Frontal cortex (tissue), 4 donors: ENCODE measurements at places on chromosomes 6 and 20.

DNA sequence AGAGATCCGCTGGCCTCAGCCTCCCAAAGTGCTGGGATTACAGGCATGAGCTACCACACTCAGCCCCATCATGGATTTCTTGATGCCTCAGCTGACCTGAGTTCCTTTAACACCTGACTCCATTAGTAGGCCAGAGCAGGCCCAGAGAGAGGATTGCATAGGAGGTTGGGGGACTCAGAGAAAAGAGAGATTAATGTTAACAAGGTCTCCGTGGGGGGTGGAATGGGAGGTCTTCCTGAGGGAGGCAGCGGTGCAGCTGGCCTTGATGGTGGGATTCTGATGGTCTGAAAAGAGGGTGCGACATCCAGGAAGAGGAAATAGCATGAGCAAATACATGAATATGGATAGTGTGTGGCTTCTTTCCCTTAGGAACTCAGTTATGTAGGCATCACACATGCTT lies 9.9 kb downstream of the SGK2 start:
- DNase-seq, result no peak

GRCh38 chr6:43301081-43301870 lies 3.2 kb downstream of the SLC22A7 start:
- no peak for DNase-seq

DNA sequence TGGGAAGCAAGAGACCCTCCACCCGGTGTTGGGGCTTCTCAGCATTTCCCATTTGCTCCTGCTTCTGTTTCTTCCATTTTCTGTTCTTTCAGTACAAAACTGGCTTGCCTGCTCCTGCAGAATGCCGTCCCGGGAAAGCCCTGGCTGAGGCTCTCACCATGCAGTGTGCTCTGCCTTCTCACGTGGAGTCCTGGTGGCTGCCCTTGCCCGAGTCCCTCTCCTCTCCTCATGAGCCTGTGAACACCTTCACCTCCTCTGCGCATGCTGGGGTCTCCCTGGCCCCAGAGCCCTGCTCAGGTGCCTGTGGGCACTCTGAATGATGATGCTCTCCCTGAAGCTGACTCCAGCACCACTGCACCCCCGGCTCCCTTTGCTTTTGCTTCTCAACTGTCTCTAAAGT lies 752.0 kb downstream of the QKI start:
- DNase-seq, result no peak

DNA sequence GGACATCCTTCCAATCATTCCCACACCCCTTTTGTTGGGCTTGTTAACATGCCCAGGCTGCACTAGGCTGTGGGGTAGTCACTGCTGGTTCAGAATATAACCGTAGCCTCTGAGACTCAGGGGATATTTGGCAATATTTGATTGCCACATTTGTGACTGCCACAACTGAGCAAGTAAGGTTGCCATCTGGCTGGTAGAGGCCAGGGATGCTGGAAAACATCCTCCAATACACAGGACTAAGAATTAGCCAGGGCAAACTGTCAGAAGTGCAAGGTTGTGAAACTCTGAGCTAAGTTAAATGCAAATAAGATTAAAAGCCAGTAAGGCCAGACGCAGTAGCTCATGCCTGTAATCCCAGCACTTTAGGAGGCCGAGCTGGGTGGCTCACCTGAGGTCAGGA lies 112.0 kb downstream of the ZMYND8 start:
- DNase-seq, result no peak

DNA sequence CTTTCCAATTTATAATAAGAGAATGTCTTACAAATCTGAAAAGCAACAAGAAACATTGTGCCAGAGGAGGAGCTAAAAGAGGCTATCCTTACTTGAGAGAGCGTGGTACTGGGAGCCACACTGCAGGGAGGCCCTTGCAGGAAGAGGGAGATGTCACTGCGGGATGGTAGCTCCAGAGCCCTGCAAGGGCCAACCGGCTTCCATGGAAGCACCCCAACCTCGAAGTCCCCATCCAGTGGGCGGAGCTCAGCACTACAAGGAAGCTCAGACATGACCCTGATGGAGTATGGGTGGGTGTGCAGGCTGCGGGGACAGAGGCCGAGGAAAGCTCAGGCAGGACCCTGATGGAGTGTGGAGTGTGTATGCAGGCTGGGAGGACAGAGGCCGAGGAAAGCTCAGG lies 57.8 kb upstream of the RPS6KA2 start:
- DNase-seq, result no peak

GRCh38 chr20:50353289-50353961 lies 156.8 kb upstream of the PTPN1 start:
- DNase-seq, result no peak

GRCh38 chr6:13813026-13813425 lies 1.3 kb downstream of the MCUR1 start:
- DNase-seq, result no peak

DNA sequence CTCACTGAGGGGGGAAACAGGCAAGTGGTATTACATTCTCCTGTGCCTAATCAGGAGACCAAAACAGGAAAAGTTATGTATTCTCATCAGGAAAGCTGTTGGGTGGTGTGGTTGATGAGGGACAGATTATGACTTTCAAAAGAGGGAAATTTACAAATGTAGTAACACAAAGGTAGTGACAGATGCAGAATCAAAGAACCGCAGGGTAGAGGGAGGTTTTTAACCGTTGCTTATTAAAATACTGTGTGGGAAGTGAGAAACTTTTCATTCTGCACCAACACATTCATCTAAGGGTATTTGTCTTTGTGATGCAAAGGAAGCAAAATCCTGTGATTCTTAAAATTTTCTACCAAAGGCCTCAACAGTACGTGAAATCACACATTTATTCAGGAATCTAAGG lies 288.2 kb upstream of the MAN1A1 start:
- no peak for DNase-seq

GRCh38 chr6:134373282-134373922 lies 55.5 kb upstream of the SGK1 start:
- DNase-seq, result no peak

- DNase-seq, result no peak
Observed at GRCh38 chr20:64111841-64112641, 4.7 kb upstream of the NPBWR2 start.

GRCh38 chr6:76435174-76435573 lies 362.7 kb upstream of the IMPG1 start:
- no peak for DNase-seq

GRCh38 chr6:148999501-148999900 lies 252.7 kb downstream of the UST start:
- DNase-seq, result no peak

DNA sequence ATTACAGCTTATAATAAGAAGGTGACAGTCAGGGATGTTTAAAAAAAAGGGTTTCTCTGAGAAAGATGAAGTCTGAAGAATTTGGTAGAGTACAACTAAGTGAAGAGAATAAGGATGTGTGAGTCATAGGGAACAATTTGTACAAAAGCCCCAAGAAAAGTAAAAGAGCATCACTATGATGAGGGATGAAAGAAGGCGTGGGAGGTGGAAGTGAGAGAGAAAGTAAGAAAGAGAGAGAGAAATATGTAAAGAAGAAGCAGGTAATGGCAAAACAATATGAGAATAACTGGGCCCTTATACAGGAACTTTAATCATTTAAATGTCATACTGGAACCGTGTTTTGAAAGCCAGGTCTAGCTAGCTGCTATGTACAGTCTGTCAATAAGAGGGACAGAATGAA lies 179.4 kb downstream of the ASCC3 start:
- DNase-seq, result no peak

DNA sequence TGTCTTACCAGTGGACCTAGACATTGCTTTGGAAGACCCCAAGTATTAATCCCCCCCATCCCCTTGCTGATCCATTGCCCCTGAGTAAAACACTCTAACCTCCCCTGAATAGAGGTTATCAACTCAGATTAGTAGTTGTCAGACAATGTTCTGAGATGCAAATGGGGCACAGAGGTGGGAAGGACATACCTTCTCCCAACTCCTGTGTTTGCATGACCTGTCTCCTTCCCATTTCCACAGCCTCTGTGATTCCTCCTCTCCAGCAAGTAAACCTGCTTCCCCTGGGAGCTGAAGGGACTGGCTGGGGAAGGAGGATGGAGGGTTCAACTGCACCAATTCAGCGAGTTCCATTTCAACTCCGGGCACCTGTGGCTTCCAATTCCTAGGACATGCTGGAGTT lies 199.8 kb upstream of the SASH1 start:
- DNase-seq, result no peak

DNA sequence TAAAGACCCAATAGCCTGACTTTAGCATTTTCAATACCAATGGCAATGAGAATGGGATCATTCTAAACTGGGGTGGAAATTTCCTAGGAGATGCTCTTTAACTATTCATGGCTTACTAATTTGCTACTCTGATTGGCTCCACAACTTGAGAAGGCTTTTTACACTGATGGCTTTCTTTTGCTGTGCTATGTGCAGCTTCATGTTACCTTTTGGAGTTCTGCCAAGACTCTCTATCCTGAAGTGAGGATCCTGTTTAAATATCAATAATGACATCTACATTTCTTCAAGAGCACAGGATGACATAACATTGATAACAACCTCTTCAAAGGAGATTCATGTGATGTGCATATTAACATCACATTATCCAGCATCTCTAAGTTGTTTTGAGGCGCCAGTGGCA lies 43.4 kb upstream of the SIRPG start:
- DNase-seq, result no peak
